ENCODE measurements at places on chromosomes 7 and 10. TPM values are rescaled to one million over a fixed set of nuclear protein-coding genes. Genes with fewer than 3 reads are reported as not detected.

Gene SPDYE1
- 0.11 TPM for total RNA-seq

Gene ZNF239
- 2.9 TPM for total RNA-seq

Gene MKI67
- total RNA-seq = 1.2 TPM

DNA sequence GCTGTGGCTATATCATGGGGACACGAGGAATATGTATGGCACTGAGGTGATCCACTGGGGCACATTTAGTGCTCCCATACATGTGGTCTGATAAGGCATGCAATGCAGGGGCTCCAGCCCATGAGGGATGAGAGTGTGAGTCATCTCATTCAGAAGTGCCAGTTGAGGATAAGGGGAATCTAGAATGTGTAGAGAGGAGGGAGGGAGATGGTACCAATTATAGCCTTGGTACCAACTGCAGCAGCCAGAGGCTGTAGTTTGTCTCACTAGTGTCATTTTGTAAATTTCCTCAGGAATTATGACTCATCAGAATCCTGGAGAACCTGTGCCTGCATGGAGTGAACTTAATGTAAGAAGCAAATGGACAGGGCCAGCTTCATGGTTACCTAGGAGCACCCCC, 46.2 kb downstream of the LAMB4 start:
- DNase-seq = no peak

GRCh38 chr7:41220266-41220665, 482.6 kb downstream of the INHBA start:
- no peak for DNase-seq

GRCh38 chr10:94205396-94205831, 157.3 kb downstream of the NOC3L start:
- no peak for DNase-seq

Data from esophagus muscularis mucosa (tissue), 4 donors.